ENCODE measurements at places on chromosomes 13 and 19.
A peak's percentile ranks its signal among the peaks of the same experiment; 100 is the strongest.

DNA sequence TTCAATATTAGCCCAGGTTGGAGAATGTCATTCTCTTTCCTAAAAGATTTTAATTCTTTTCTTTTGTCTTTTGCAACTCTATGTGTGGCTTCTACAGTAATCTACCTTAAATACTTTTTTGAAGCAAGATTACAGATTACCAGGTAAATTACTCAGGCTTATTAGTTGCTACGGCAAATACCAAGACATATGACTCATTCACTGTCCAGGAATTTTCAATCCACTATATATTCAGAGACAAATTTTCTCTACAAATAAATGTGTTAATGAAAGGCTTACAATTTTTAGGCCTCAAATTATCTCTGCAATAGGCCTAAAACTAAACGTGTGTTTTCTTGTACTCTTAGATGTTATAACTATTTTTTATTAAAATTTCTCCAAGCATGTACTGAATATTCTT is 631.3 kb downstream of the DIAPH3 start:
- DNase-seq = no peak

- DNase-seq = no peak
Measured at GRCh38 chr19:18480006-18480691, 41.7 kb downstream of the ELL start.

GRCh38 chr13:23433171-23434153 is at the start of gene SACS:
Gene SACS, minus strand, starts transcription at chr13:23433702. Its CDS starts 22,463 bp downstream, at chr13:23411239.
- DNase-seq = no peak

DNA sequence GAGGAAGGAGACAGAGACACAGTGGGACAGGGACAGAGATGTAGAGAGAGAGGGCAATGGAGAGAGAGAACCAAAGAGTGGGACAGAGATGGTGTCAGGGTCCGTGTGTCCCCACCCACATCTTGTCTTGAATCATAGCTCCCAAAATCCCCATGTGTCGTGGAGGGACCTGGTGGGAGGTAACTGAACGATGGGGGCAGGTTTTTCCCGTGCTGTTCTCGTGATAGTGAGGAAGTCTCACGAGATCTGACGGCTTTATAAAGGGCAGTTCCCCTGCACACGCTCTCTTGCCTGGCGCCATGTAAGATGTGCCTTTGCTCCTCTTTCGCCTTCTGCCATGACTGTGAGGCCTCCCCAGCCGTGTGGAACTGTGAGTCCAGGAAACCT is 7.5 kb upstream of the PLA2G4C start:
- no peak for DNase-seq

- no peak for DNase-seq
Measured at GRCh38 chr13:32589471-32589870, 3.2 kb downstream of the PDS5B start.

- DNase-seq = no peak
Measured at GRCh38 chr13:90171649-90172048, 1175.8 kb upstream of the MIR17HG start.

- DNase-seq = peak; percentile 41
Measured at GRCh38 chr13:90594681-90595080, 752.8 kb upstream of the MIR17HG start.

- no peak for DNase-seq
Measured at GRCh38 chr19:7505682-7506384, 10.1 kb upstream of the ZNF358 start.

DNA sequence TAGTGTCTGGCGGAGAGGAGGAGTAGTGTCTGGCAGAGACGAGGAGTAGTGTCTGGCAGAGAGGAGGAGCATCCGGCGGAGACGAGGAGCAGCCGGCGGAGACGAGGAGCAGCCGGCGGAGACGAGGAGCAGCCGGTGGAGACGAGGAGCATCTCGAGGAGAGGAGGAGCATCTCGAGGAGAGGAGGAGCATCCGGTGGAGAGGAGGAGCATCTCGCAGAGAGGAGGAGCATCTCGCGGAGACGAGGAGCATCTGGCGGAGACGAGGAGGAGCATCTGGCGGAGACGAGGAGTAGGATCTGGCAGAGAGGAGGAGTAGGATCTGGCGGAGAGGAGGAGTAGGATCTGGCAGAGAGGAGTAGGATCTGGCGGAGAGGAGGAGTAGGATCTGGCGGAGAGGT is 18.2 kb downstream of the C13orf46 start:
- no peak for DNase-seq

DNA sequence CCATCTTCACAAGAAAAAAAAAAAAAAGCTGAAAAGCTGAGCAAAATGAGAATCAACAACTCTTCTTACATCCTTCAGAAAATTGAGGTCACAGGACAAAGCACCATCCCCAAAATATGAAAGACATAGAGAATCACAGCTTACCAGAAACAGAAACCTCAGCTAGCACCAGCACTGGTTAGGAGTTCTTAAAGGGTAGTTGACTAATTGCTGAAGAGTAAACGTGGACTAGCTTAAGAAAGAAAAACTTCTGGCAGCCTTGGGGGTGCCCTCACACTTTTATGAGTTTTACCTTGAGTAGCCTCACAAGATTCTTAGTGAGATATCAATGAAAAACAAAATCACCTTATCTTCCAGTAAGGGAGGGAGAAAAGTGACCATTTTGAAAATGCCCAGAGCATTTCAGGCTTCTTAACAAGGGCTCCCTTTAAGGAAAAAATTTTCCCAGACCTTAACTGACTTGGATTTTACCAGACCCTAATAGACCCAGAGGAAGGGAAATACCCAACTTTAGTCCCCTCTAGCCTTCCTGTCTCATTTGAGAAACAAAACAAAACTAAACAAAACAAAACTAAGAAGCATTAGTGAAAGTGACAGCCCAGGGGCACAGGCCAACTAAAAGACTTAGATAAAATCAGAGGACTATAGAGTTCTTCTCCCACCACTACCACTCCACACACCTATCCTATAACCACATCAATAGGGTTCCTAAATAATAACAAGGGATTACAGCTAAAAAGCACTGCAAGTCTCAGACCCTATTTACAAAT is 888.6 kb downstream of the DIAPH3 start:
- DNase-seq = no peak

DNA sequence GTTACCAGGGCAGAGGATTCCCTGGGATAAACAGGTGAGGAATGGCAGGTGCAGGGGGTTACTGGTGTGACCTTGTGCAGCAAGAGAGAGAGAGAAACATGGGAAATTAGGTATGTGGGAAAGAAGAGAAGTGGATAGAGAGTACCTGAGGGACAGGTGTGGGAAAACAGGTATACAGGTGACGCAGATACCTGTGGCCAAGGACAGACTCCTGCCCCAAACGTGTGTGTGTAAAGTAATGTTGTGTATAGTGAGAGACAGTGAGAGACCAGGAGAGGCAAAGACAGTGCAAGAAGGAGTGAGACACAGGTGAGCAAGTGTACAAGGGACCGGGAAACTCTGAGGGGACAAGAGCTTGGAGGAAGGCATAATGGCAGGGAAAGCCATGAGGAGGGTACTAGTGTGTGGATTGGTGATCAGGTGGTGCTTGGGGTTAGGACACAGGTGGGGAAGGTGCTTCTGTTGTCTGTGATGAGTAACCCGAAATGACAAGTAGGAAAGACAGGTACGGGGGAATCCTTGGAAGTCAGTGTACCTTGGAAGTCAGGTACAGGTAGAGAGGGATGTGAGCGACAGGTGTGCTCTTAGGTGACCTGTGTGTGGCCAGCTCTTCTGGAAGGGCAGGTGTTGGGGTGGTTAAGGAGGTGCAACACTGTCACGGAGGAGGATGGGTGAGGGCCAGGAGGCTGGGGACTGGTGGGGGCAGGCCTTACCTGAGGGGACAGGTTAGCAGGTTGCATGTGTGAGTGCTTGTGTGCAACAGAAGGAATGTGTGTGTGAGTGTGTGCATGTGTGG is 2.8 kb downstream of the ERFL start:
- DNase-seq = no peak

DNA sequence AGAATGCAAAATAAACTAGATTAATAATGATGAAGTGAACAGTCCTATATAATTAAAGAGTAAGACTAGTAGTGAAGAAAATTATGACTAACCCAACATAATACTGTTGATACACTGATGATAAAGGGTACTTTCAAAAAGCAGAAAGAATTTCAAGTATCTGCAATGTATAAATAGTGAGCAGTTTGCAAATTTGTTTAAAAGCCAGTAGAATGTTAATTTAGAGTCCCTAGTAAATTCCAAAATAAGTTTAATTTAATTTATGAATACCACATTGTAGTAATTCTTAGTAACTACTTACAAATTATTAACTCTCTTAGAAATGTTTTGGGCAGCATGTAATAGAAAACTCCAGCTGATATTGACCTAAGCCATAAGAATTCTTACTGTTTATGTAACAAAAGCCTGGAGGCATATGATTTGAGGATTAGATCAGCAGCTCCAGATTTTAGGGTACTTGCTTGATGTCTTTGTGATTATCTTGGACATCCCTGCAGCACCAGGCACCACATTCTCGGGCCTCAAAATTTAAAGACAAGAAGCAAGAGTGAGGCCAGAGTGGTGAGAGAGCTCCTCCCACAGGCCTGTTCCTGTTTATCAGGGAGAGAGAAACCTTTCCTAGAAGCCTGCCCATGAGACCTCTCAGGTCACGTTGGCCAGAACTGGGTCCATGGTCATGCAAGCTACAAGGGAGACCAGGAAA is 67.6 kb upstream of the TDRD3 start:
- DNase-seq = no peak

- peak; percentile 54 for DNase-seq
Measured at GRCh38 chr13:49996161-49996915, 504 bp upstream of the TRIM13 start.

DNA sequence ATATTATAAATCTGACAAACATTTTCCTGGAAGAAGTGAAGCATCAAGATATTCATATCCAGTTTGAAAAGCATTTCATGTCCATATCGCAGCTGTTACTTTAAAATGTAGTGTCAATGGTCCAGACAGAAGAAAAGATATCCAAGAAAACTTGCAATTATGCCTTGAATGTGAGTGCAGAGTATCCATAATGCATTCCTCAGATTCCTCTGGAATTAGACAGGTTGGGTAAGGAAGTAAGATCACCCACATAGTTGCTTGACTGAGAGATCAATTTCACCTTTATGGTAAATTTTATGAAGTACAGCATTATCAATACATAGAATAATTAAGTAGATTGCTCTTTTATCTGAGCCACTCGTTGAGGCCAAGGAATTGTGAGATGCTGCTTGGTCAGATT is 327.0 kb upstream of the SLITRK5 start:
- no peak for DNase-seq

GRCh38 chr13:55816976-55817601 is 1323.6 kb upstream of the PRR20A start:
- no peak for DNase-seq

DNA sequence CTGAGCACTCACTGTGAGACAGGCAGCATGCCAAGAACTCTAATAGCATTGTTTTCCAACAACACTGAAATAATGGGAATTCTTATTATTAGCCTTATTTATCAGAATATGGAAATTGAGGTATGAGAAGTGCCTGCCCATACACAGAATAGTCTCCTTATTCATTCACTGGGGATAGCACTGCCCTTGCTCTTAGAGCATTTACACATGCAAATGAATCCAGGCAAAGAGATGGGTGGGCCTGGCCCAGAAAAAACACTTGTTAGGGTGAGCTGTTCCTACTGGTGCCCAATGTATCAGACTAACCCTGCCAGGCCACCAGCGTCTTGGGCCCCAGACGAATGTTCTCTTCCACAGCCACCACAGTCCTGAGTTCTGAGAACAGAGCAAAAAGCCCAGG is 112.9 kb downstream of the TUBA3C start:
- DNase-seq = no peak

DNA sequence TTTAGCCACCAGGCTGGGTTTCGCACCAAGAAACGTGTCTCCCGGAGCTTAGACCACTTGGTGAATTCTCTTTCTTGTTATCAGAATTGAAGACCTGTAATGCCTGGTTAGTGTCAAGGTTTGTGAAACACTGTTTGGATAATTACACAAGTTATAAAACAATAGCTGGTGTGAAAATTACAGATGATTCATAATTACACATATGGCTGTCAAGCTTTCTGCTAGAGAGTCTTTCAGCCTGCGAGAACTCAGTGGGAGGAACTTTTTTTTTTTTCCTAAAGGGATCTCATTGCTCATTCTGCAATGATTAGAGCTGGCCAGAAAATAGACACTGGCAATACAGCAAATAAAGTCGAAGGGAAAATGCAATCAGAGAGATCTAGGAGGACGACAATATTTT is 13.4 kb upstream of the KLK4 start:
- no peak for DNase-seq

- peak; percentile 81 for DNase-seq
Measured at GRCh38 chr19:48926909-48927308, 6.6 kb upstream of the DHDH start.

GRCh38 chr13:97875911-97876310 is 77.6 kb upstream of the IPO5 start:
- DNase-seq = no peak

DNA sequence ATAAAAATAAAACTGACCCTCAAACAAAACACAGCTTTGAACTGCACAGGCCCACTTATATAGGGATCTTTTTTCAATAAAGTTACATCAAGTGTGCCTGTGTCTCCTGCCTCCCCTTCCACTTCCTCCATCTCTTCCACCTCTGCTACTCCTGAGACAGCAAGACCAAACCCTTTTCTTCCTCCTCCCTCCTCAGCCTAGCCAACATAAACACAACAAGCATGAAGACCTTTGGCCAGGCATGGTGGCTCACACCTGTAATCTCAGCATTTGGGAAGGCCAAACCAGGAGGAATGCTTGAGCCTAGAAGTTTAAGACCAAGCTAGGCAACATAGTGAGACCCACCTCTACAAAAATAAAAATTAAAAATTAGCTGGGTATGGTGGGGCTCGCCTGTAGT is 72.6 kb downstream of the ELF1 start:
- no peak for DNase-seq

- peak; percentile 32 for DNase-seq
Measured at GRCh38 chr13:41188584-41188983, 5.8 kb downstream of the KBTBD7 start.

DNA sequence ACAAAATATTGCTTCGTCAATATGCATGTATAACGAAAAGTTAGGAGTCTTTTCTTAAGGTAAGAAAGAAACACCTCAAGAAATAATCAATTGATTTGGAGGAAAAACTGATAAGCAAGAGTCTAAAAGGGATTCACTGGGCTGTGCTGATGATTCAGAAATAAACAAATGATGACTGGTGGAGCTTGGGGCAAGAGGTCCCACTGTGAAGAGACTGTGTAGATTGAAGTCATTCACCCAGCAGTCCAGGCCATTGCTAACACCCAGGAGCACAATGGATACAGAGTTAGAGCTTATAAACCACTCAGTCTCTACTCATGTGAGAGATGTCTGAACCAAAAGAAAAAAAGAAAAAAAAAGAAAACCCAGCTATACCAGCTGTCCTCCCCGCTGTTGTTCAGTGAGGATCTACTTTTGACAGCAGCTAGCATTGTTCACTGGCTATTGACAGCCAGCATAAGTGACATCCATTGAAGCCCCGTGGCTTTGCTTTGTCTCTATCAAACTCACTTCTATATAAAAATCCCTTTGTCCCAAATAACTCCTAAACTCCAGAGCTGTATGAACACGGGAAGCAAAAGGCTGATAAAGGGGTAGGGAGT is 255.5 kb downstream of the KCTD12 start:
- DNase-seq = no peak

- peak; percentile 44 for DNase-seq
Measured at GRCh38 chr19:29965492-29965891, 23.5 kb downstream of the URI1 start.
